ENCODE measurements at places on chromosomes 5 and 9.

DNA sequence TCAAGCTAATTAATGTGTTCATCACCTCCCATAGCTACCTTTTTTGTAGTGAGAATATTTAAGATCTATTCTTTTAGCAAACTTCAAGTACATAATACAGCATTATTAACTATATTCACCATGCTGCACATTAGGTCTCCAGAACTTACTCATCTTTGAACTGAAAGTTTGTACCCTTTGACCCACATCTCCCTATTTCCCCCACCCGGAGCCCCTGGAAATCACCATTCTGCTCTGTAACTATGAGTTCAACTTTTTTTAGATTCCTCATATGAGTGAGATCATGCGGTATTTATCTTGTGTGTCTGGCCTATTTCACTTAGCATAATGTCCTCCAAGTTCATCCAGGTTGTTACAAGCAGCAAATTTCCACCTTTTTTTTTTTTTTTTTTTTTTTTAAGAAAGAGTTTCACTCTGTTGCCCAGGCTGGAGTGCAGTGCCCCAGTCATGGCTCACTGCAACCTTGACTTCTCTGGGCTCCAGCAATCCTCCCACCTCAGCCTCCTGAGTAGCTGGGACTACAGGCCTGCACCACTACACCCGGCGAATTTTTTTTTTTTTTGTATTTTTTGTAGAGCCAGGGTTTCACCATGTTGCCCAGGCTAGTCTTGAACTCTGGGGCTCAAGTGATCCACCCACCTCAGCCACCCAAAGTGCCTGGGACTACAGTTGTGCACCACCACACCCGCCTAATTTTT is 100.4 kb upstream of the SAP30L start:
- DNase-seq = no peak

- no peak for DNase-seq
Measured at GRCh38 chr5:167229751-167230150, 1061.7 kb upstream of the WWC1 start.

- no peak for DNase-seq
Measured at GRCh38 chr5:109873687-109874086, 184.0 kb downstream of the MAN2A1 start.

GRCh38 chr5:83562071-83562606 is 90.6 kb downstream of the VCAN start:
- DNase-seq = no peak

- DNase-seq = no peak
Measured at GRCh38 chr9:12935714-12936113, 160.9 kb downstream of the LURAP1L start.

- DNase-seq = no peak
Measured at GRCh38 chr9:10252174-10252573, 360.6 kb downstream of the PTPRD start.

GRCh38 chr9:127711831-127712274 is 3.6 kb downstream of the PTRH1 start:
- DNase-seq = peak; percentile 74

DNA sequence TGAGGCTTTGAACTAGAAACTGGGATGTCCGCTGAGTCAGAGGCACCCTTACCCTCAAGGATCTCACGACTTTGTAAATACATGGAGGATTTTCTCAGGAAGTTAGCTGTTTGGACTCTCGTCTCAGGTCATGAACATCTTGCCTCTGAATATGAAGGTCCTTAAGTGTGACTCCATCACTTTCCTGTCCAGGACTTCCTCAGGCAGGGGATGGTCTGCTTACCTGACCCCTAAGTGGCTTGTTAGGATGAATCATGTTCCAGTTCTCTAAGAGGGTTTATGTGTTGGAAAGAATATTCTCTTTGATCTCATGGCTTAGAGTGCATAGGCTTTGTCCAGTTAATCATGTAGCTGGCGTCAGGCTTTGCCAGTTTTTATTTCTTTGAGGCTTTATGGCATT is 511.7 kb upstream of the KLF4 start:
- DNase-seq = no peak

- no peak for DNase-seq
Measured at GRCh38 chr9:132671620-132672412, 1.6 kb downstream of the GTF3C4 start.

DNA sequence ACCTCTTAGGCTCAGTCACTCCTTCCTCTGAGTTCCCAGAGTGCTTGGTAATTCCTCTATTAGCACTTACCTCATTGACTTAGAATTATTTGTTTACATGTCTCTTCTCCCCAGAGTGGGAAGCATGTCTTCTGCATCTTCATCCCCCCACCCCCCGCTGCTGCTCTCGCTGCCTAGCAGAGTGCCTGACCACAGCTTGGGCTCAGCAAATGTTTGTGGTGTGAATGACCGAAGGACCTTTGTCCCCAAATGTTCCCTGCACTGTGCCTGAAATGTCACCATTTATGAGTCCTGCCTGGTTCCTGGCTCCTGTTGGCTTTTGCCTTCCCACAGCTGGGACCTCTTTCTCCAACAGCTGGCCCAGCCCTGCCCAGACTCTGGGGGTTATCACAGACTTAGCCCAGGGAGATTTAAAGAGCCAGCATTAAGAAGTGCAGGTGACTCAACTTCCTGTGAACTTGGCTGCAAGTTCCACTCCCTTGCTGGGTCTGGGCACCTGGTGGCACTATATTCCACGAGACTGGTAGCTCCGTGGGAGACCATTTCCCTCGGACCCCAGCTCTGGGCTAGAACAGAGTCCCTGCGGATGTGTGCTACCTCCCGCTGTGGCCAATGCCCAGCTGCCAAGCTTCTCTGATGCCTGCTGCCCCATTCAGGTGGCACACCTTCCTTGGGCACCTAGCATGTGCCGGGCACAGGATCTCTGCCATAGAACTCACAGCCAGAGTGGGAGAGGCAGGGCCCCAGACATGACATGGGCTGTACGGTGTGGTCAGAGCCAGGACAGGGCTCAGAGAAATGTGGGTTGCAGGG is 1.8 kb upstream of the HMCN2 start:
- no peak for DNase-seq

- peak; percentile 95 for DNase-seq
Measured at GRCh38 chr5:160165137-160166068, 46.2 kb upstream of the PWWP2A start.

GRCh38 chr5:135564331-135564730 is 14.5 kb downstream of the CXCL14 start:
- no peak for DNase-seq

- DNase-seq = no peak
Measured at GRCh38 chr9:11558043-11558442, 945.2 kb upstream of the PTPRD start.

- no peak for DNase-seq
Measured at GRCh38 chr5:156201788-156202403, 125.1 kb upstream of the SGCD start.

GRCh38 chr5:141382469-141383294 is at the start of gene PCDHGA7:
Gene PCDHGA7, plus strand, starts transcription at chr5:141382742. Its CDS starts 158 bp downstream, at chr5:141382900.
- DNase-seq = no peak

- DNase-seq = no peak
Measured at GRCh38 chr9:73176450-73176875, 24.8 kb downstream of the ANXA1 start.

- DNase-seq = no peak
Measured at GRCh38 chr9:1757186-1757585, 258.0 kb upstream of the SMARCA2 start.

DNA sequence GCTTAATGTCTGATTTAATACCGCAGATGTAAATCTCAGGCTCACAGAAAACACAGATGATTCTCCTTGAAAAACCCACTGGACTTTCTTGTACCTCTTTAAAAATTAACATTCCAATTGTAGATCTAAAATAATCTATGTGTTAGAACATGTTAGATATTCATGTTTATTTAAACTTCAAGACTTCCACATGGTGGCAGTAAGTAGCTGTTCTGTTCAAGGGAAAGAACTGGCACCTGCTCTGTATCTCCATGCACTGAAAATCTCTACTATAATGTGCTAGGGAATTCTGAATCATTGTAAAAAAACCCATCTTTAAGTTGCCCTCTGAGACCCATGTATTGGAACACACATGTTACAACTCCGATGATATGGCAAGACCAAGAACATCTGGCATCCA is 366.9 kb downstream of the DMRTA1 start:
- DNase-seq = no peak

DNA sequence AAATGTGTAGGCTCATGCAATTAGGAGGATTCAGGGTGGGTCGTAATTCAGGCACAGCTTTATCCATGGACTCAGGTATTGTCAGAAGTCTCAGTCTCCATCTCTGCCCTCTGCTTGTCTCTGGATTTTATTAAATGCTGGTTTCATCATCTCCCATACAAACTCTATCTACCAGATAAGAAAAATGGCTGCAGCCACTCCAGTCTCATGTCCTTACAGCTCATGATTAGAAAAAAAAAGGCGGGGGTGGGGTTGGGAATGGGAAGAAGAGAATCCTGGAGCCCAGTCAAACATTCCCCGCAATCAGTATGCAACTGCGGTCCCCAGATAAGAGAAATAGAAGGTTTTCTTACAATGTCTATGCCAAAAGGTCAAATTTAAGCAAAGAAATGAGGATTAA is 7.6 kb upstream of the FBXO38 start:
- DNase-seq = no peak

DNA sequence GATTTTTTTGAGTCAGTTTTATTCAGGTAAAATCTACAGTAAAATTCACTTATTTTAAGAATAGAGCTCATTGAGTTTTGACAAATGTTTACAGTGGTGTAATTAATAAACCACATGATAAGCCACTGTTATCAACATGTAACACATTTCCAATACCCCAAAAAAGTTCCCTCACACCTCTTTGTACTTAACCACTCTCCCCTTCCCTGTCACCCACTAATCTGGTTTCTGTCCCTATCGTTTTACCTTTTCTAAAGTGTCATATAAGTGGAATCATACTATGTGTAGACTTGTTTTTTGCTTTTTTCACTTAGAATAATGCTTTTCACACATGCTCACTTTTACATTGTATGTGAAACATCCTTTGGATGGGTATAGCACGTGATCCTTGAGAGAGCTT is 127.2 kb downstream of the KDM4C start:
- DNase-seq = no peak

DNA sequence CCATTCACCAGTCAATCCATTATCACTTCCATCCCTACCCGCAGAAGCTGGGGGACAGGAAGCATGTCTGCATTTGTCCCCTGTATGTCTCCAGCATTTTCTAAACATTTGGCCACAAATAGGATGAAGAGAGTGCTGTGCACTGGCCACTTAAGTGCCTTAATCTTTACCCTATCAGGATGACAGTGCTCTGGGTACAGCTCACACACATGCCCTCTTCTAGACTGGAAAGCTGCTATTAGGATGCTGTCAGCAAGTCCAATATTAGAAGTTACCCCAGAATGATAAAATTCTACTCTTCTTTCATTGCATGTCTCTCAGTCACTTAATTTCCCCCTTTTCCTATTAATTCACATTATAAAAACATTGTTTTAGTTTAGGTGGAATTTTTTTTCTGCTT is 168.4 kb downstream of the RASEF start:
- no peak for DNase-seq

- DNase-seq = no peak
Measured at GRCh38 chr9:80899208-80899607, 790.1 kb downstream of the TLE1 start.

- DNase-seq = no peak
Measured at GRCh38 chr5:134982230-134982629, 14.5 kb downstream of the CATSPER3 start.

- no peak for DNase-seq
Measured at GRCh38 chr5:157470631-157471030, 10.6 kb downstream of the NIPAL4 start.

DNA sequence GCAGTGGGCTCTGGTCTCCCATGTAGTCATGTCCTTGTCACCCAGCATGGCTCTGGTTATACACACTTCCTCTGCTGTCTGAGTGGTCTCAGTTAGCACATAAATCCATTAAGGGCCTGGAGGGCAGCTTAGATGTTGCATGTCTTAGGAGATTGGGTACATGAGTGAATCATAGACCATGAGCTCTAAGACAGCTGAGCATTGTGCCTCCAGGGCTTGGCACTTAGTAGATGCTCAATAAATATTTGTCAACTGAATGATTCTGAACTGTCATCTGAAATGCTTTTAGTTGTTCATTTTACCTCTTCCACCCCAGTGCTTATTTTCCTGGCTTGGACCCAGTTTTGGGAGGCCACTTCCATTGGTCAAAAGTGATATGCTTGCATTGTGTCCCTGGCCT is 135.6 kb downstream of the BOD1 start:
- no peak for DNase-seq

- DNase-seq = no peak
Measured at GRCh38 chr9:119945686-119946085, 576.5 kb upstream of the BRINP1 start.

DNA sequence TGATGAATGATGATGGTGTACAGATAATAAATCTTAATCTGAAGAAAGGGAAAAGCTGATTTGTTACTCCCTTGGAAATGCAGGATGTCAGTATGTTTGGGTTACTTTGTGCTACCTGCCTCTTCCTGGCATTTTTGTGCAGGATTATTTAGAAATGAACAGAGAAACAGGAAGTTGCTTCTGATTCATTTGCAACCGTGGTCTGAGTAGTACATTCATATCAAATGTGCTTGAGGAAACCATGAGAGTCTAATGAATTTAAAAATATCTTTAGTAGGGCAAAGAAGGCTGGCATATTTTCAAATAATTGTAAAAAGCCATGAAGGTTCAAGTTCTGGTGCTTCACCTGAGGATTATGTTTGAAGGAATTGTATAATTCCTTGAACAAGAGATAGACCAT is 391.6 kb downstream of the TMEM161B start:
- DNase-seq = no peak

GRCh38 chr5:100600298-100600994 is 65.3 kb downstream of the FAM174A start:
- no peak for DNase-seq
